ENCODE measurements at places on chromosomes 3 and 15.
A peak's percentile ranks its signal among the peaks of the same experiment; 100 is the strongest.

DNA sequence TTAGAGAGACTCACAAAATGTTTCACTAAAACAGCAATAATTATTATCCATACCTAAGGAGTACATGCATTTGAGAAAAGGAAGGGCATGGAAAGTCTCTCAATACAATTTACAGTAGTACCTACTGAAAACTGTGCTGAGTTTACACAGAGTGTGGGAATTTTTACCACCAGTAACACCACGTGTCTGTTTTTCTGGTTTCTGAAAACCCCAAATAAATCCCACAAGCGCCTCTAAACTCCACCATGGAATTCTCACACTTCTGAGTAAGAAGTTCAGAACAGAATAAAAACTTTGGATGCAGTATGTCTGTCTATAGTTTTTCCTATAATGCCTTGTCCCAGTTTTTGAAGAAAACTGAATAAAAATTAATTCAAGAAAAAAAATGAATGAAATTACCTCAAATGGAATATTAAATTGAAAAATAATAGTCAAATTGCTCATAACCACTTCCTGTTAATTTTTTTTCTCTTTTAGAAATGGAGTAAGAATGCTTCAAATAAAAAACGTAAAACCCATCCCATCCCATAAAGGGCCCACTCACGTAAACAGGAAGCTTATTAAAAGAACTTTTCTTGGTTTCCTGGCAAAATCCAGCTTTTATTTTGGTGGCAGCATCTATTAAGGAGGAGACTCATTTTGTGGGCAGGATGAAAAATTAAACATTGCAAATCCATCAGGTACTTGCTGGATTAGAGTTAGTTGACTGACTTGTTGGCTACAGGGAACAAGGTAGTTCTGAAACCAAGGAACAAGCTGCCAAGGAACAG lies 378.1 kb downstream of the TIGIT start:
- DNase-seq = no peak

DNA sequence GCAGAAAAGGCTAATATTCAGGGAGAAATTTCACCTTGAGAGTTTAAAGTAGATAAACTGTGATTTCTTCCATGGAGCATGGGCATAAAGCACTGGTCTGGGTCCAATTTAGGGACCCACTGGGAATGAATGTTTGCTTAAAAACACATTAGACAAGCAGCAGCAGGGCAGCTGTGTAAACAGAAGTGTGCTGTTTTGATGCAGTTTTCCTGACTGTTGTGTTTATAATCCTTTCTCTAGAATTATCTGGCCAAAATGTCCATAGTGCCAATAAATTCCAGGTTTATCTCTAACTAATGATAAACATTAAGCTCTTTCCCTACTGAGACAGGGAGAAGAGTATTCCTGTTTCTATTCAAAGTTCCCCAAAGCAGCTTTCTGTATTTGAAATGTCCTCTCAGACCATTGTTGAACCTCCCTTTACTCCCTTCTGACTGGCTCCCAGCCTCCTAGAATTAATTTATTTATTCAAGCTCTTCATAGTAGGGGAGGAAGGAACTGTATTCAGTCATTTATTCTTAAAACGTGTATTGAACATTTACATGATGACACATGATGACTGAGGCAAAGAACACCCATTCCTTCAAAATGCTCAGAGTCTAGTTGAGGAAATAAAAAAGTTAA lies 7.0 kb upstream of the TM4SF18 start:
- DNase-seq = no peak

- no peak for DNase-seq
Observed at GRCh38 chr15:75032395-75032794, 9.0 kb downstream of the PPCDC start.

GRCh38 chr15:70488002-70488605 lies 275.3 kb downstream of the UACA start:
- DNase-seq = peak; percentile 34

GRCh38 chr3:13825311-13825579 lies 54.6 kb downstream of the WNT7A start:
- DNase-seq = no peak

DNA sequence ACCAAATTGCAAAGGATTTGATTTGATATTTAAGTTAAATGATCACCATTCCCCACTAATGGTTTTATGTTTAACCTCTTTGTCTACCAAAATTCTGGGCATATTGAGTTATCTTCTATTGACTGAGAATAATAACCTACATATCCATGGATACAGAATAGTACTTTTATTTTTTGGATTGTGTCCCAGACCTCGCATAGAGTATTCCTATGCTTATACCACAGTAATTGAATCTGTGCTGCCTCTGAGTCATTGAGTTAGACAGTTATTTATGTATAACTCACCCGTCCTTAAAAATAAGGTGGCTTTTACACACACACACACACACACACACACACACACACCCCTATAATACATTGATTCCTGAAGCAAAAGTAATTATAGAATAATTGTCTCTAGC lies 690.1 kb upstream of the BCHE start:
- no peak for DNase-seq

GRCh38 chr3:183214277-183214612 lies 38.8 kb upstream of the B3GNT5 start:
- no peak for DNase-seq

GRCh38 chr3:143135150-143135549 lies 15.6 kb downstream of the CHST2 start:
- no peak for DNase-seq

DNA sequence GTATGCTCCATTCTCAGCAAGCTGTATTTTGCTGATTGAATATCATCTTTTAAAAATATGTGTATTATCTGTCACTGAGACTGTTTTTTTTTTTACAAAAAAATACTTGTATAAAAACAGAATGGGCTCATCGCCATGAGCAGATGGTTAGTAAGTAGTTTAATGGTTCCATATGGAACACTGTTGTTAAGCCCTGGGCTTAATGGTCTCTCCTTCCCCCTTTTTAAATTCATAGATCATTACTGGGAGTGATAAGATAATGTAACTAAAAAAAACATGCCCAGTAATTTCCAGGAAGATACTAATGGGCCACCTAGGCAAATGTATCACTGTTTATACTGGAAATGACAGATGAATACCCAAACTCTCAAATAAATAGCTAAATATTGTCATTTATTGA lies 95.3 kb upstream of the TPRG1 start:
- DNase-seq = no peak
